ENCODE measurements at places on chromosomes 11 and 22.

DNA sequence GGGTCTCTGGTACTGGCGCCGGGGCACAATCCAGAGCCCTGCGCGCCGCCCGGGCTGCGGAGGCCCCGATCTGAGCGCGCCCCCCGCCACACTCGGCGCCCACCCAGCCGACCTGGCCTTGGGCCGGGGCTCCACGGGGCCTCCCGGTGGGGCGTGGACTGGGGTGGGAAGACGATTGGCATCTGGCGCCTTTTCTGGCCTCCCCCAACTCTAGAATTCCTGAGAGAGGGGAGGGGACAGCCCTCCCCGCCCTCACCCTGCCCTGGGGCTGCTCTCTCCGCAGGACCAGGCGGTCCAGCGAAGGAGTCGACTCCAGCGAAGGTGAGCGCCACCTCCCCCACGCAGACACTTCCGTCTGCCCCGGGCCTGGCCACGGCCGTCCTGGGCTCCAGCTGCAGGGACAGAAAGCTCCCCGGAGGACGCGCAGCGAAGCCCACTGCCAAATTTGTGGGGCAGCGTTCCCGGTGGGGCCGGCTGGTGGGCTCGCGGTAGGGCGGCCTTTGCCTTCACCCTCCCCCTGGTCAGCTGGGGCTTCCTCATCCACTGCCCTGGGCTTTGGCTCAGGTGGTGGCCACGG is 593 bp downstream of the SSH3 start:
- DNase-seq = no peak

GRCh38 chr11:110031171-110031570 is 62.0 kb upstream of the ZC3H12C start:
- DNase-seq = no peak

GRCh38 chr11:69870766-69871165 is 51.5 kb upstream of the FGF3 start:
- DNase-seq = no peak

- no peak for DNase-seq
Measured at GRCh38 chr11:134118006-134118405, 49.1 kb downstream of the JAM3 start.

- no peak for DNase-seq
Measured at GRCh38 chr11:45282081-45282480, 4.1 kb downstream of the SYT13 start.

- DNase-seq = no peak
Measured at GRCh38 chr11:19735909-19736498, 23.4 kb downstream of the NAV2 start.

- DNase-seq = no peak
Measured at GRCh38 chr11:77814848-77815247, 5.7 kb downstream of the RSF1 start.

- DNase-seq = no peak
Measured at GRCh38 chr11:24064309-24064903, 432.4 kb upstream of the LUZP2 start.

GRCh38 chr11:133778161-133778560 is 67.2 kb downstream of the SPATA19 start:
- DNase-seq = no peak

DNA sequence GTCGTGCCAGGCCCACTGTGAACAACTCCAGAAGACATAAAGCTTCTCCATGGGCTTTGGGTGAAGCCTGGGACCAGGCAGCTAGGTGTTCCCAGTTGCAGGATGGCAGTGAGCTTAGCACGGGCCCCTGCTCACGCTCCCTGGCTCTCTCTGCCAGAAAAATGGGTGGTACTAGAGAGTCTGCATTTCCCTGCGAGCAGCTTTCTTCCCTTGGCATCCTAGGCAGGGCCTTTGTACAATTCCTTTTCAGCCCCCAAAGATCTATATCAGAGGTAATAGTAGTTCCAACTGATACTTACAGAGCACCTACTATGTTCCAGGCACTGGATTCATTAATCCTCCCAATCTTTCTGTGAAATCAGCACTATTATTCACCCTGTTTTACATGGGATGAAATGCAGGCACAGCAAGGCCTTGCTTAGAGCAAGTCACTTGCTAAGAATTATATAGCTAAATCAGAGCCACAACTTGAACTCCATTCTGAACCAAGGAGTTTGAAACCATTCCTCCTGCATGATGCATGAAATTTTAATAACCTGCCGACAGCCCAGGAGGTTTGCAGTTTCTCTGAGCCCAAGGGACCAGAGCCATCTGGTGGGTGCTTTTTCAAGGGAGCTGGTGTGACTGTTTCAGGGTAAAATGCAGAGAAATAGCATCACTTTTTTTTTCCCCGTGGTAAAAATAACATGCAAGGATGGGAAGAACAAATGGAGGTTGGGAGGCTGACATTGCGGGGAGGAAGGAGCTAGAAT is 22.7 kb downstream of the NAV2 start:
- no peak for DNase-seq

GRCh38 chr22:44449061-44449682 is 48.9 kb downstream of the RTL6 start:
- DNase-seq = no peak

DNA sequence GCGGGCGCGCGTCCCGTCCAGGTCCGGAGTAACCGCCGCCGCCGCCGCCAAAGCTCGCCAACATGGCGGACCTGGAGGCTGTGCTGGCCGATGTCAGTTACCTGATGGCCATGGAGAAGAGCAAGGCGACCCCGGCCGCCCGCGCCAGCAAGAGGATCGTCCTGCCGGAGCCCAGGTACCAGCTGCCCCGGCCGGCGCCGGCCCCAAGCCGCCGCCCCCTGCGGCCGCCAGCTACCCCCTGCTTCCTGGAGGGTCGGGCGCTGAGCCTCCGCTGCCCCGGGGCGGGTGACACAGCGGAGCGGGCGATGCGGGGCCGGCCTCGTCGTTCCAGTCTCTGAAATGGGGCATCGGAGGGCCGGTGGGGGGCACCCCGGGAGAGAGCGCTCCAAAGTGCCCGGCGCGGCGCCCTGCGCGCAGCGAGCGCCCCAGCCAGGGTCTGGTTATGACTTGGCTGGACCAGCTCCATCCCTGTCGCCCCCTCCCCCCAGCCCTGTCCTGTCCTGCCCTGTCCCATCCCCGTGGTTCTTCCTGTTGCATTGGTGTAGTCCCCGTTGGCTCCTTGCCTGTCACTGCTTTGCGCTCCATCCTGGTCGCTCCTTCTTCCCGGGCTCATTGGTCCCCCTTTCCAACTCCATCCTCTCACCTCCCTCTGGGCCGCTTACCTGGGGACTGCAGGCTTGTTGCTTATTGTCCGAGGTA is 653 bp downstream of the GRK3 start:
- no peak for DNase-seq

GRCh38 chr11:120517801-120518291 is 6.3 kb downstream of the GRIK4 start:
- no peak for DNase-seq

DNA sequence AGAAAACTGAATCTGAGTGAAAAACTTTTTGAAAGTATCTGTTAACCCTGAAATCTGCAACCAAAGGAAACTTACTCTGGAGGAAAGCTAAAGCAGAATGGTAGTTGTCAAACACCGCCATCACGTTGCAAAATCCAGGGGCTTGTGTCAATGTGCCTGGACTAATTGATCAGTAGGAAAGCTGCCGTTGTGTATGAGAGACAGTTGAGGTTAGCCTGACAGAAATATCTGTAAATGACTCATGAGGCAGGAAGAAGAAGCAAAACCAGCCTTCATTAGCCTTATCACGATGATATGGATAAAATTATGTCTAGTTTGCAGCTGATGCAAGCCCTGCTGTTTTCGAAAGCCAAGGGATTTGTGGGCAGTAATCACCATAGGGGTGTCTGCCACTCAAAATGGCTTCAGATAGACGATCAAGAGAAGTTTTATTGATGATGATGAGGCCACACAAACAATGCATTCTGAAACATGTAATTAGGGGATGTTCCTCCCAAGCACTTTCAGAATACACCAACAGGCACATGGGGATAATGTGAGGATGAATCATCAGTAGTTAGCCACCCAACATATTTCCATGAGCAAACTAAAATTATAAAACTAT is 8.9 kb downstream of the SCGB1A1 start:
- no peak for DNase-seq

- DNase-seq = no peak
Measured at GRCh38 chr11:30984827-30985226, 384.7 kb downstream of the DCDC1 start.

- no peak for DNase-seq
Measured at GRCh38 chr22:27919942-27920755, 1.1 kb upstream of the PITPNB start.

DNA sequence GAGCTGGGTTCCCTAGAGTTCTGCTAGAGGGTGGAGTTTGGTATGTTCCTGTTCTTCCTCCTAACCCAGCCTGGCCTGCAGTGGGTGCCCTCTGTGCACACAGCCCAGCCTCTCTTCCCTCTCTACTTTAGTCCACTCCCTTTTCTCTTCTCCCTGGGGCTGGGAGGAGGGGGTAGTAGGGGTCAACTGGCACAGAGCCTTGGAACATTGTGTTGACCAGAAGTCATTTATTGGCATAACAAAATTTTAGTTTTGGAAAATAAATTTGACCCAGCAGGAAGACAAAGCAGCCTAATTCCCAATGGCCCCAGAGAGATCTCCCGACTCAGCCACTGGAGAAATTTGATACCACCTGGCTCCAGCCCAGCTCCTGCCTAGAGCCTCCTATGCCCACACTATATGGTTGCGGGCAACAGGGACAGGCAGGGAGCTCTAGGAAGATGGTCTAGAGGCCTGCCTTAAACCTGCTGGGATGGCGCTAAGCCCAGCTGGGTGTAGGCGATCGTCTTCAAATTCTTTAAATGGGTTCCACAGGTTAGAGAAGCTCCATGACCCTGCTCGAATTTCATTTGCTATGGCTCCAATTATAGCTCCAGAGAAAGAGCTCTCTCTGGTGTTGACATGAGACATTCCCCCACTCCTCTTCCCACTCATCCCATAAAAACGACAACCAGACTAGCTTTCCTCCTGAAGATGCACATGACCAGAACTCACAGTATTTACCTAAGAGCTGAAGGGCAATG is 9.9 kb downstream of the PCSK7 start:
- no peak for DNase-seq

- no peak for DNase-seq
Measured at GRCh38 chr22:39984746-39985145, 10.0 kb upstream of the FAM83F start.

- no peak for DNase-seq
Measured at GRCh38 chr11:7196396-7197146, 55.1 kb upstream of the SYT9 start.

GRCh38 chr11:95922536-95923438 is 1.1 kb downstream of the MTMR2 start:
- DNase-seq = no peak

- DNase-seq = no peak
Measured at GRCh38 chr11:60973699-60974098, 2.2 kb downstream of the CD6 start.

- no peak for DNase-seq
Measured at GRCh38 chr11:75338516-75339208, 12.8 kb downstream of the ARRB1 start.

DNA sequence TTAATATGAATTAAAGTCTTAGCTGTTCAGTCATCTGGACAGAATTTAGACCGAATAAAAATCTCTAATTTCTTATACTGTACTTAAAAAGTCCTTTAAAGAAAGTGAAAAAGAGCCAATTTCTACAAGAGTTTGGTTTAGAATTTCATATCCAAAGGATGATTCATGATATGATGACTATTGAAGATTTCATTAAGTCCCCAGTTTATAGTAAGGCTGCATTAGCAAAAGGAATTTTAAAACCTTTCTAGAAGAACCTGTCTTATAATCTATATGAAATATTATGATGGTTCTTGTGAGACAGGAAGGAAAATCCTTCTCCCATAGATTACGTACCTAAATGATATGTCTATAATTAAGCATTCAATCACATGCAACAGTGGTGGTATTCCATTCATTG is 34.8 kb downstream of the TSG101 start:
- DNase-seq = no peak

DNA sequence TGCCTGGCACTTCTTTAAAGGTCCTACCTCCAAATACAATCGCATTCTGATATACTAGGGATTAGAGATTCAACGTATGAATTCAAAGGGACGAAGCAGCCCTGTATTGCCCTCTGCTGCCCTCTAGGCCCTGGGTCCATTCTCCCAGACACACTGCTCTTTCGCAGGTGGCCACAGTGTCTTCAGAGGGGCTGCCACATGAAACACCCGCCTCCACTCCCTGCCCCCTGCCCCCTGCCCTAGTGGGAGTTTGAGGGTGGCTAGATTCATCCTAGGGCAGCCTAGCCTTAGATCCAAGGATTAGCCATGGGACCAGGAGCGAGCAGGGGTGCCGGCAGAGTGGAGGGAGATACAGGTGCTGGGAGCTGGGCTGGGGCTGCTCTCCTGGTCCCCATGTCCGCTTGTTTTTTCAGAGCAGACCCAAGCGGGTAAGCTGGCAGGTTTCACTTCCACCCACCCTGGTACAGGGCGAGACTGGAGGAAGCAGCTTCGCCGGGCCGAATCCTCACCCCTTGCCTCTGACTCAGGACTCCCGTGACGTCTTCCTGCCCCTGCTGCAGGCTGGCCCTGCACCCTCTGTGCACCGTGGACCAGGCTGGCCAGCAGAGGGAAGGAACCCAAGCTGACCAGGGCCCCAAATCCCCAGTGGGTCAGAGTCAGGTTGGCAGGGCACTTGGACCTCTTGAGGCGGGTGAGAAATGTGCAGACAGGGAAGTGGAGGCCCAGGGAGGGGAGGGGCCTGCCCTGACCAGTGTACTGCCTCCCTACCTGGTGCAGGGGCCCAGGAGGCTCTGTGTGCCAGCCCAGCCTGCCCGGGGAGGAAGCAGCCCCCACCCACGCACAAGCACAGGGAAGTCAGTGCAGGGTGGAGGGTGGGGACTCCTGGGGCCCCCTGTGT is 28.4 kb upstream of the HMOX1 start:
- DNase-seq = no peak

GRCh38 chr11:87063982-87064381 is 26.2 kb downstream of the TMEM135 start:
- DNase-seq = no peak

GRCh38 chr11:129681344-129682114 is 134.1 kb upstream of the TMEM45B start:
- DNase-seq = no peak

- DNase-seq = no peak
Measured at GRCh38 chr11:126132319-126132718, 69.7 kb upstream of the CDON start.

DNA sequence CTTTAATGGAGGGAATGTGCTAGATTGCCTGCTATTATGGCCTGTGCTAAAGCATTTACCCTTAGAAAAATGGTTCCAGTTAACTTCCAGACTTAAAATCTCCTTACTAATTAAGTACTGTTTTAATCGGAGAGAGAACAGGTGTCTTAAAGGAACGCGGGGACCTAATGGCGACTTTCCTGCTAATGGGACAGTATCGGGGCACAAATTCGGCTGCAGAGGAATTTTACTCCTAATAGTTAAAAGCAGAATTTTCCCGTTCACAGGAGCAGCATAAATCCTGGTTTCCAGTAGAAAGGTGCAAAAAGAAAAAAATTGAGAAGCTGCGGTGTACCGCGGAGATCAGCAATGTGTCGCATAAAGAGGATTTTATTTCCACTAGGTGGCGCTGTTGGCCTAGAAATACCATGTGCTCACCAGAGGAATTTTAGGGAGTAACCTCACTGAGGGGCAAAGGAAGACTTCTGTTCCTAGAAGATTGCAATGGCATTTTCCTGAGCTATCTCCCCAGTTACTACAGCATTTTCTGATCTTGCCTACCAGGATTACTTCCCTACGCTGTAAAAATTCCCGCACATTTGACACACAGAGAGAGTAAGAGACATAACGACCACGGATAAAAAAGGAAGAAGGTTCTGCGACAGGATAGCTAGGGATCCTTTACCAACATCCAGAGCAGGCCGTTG is 44.5 kb downstream of the ZNF280B start:
- DNase-seq = no peak

Measured in stimulated activated CD8-positive, alpha-beta memory T cell treated with anti-CD3 and anti-CD28 coated beads, Interleukin-7, amount 100 ng/mL, for 1 hour (primary cell).